ENCODE measurements at places on chromosomes 1 and 21.

GRCh38 chr1:234969011-234969441 is 159.6 kb downstream of the TOMM20 start:
- no peak for DNase-seq

DNA sequence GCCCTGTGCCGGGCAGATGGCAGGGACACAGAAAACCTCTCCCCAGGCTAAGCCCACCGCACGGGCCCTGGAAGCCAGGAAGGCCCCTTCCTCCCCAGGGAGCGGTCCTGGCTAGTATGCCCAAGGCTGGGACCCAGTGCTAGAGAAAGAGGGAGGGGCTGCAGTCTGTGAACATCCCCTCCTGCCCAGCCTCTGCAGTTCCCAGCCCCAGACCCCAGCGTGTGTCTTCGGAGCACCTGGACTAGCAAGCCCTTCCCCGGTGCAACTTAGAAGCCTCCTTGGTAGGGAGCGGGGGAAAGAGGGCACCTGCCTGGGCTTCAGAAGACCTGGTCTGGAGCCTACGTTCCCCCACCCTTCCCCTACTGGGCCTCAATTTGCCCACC is 2.1 kb downstream of the PLEKHG5 start:
- no peak for DNase-seq

- no peak for DNase-seq
Observed at GRCh38 chr1:84689514-84690396, 506 bp downstream of the SSX2IP start.

- DNase-seq, result no peak
Observed at GRCh38 chr1:89276690-89277089, 4.0 kb upstream of the GBP5 start.

GRCh38 chr1:26015358-26015757 is 6.2 kb upstream of the EXTL1 start:
- no peak for DNase-seq

DNA sequence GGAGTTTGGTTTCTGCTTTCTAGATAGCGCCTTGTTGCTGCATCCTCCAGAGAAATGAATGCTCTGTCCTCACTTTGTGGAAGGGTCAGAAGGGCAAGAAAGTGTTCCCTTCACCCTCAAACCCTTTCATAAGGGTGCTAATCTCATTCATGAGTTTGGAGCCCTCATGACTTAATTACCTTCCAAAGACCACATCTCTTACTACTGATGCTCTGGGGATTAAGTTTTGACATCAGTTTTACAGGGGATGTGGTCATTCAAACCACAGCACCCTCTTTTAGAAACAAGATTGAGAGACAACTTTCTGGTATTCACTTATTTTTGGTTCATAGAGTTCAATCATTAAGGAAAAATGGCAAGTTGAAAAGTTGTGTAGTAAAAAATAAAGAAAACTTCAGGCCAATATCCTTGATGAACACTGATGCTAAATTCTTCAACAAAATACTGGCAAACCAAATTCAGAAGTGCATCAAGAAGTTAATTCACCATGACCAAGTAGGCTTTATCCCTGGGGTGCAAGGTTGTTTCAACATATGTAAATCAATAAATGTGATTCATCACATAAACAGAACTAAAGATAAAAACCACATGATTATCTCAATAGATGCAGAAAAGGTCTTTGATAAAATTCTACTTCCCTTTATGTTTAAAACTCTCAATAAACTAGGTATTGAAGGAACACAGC is 442.1 kb downstream of the PTBP2 start:
- DNase-seq, result no peak

GRCh38 chr1:28507247-28507645 is 1.4 kb downstream of the RCC1 start:
- DNase-seq, result no peak

DNA sequence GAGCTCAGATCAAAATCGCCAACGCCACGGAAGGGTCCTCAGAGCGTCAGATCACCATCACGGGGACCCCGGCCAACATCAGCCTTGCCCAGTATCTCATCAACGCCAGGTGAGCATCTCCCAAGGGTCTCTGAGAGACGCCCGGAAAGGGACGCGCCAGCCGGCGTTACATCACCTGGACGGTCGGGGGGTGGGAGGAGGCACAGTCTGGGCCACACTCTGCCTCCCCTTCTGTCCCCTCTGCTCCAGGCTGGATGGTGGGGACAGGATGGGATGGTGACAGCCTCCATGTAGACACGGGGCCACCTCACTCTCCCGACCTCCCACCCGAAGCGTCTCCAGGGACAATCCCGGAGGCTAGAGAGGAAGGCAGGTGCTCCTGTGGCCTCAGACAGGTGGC is 41.5 kb upstream of the COL6A1 start:
- DNase-seq, result no peak

DNA sequence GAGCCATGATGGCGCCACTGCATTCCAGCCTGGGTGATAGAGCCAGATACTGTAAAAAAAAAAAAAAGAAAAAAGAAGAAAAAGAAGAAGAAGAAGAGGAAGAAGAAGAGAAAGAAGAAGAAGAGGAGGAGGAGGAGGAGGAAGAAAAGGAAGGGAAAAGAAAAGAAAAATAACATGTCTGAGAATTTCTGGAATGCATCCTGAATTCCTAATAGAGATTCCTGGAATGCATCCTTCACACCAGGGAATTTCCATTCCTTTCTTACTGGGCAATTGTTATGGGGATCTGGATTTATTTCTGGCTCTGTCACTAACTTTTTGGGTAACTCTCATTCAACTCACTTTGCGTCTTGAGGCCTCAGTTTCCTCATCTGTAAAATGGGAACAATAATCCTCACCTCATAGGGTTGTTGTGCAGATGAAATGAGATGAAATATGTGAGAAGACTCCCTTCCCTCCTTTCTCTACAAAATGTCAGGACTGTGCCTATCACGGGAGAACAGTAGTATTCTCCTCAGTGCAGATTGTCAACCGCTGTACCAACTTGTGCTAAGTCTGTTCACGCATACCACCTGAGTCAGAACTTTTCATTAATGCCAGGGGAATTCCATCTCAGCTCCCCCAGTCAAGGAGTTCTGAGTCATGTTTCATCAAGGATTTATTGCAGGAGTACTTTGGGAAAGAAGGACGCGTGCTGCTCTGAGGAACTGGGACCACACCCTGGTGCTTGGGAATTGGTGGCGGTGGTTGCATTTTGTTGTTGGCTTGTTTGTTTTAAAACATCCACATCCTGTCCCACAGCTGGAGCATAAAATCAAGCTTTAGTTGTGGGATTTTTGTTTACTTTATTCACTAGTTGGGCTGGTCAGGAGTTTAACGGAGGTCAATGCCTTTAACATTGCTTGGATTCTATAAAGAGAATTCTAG is 42.4 kb upstream of the ROR1 start:
- DNase-seq, result no peak

GRCh38 chr21:41426676-41427404 is 801 bp downstream of the MX1 start:
- no peak for DNase-seq

GRCh38 chr1:203239081-203239480 is 9.6 kb upstream of the CHIT1 start:
- DNase-seq, result no peak

DNA sequence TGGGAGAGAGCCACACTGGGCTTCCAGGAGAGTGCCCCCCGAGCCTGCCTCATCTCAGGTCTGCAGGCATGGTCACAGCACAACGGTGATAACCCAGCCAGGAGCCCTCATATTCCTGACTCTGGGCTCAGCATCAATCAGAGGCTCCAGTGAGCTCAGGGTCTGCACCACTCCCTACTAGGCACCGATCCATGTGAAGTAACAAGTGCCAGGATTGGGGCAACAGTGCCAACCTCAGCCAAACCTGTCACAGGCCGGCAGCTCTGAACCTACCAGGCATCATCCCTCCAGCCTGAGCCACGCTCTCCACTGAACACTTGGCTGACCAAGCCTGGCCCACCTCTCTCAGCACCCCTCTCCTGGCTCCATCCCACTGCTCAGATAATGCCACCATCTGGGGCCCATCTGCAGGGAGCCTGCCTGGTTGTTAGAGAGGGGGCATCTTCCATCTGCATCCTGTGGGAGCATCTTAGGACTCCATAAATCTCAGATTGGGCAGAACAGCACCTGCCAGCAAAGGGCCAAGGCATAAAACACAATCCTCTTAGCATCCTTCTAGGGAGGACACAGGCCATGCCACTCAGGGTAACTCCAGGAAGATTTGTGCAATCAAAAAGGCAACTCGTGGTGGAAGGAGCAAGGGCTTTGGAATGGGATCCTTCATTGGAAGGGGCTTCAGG is 213.7 kb upstream of the CSF3R start:
- DNase-seq, result no peak

- no peak for DNase-seq
Observed at GRCh38 chr1:228050571-228051231, 31.8 kb upstream of the ARF1 start.

- DNase-seq, result no peak
Observed at GRCh38 chr1:22112554-22112953, 30.3 kb downstream of the WNT4 start.

DNA sequence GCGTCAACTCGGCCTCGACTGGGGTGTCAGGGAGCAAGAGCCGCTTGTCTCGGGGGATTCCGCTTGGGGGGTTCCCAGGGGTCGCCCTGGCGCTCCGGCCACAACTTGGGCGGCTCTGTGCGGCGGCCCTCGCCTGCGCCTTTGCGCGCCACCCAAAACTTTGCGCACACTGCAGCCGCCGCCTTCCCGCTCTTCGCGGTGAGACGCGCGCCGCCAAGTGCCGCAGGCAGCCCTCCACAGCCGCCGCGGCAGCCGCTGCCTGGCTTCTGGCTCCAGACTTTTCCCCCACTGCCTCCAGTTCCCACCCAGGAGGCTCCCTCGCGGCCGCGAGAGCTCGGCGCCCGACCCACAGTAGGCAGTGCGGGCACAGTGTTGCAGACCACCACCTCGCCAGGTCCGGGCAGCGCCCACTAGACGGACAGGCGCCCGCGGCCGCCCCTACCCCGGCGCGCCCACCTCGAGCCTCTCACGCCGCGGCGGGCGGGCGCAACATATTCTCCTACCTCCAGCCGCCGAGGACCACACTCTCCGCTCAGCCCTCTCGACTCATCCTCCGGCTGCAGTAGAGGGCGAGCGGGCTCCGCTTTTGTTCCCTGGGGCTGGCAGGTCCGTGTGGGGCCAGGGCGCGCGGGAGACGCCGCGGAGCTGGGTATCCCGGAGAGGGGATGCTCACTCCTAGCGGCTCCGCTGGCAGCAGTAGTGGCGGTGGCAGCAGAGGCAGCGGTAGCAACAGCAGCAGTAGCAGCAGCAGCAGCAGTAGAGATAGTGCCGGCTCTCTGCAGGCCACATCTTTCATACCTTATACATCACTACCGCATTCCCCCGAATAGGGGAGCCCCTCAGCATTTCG is 296.6 kb downstream of the OMA1 start:
- DNase-seq, result no peak

- DNase-seq, result no peak
Observed at GRCh38 chr21:27464648-27465047, 497.8 kb upstream of the ADAMTS5 start.

- DNase-seq, result no peak
Observed at GRCh38 chr1:56645677-56646305, 677 bp downstream of the PRKAA2 start.

GRCh38 chr1:64043288-64043687 is 160.1 kb upstream of the UBE2U start:
- DNase-seq, result no peak

DNA sequence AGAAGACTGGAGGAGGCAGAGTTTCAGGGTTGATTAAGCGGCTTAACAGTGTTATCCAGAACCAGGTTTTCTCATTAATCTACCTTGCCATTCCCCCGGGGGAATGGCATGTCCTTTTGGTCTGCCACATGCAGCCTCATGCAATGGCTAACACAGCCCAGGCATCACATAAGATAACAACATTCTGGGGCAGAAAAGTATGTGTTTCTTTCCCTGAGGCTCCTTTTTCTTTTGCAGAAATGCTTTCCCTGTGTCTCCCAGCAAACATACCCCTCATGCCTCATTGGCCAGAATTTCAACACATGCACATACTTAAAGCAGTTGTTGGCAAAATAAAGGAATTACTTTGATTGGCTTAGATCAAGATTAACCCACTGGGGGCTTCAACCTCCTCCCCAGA is 98.6 kb downstream of the OMA1 start:
- no peak for DNase-seq

GRCh38 chr1:53657891-53658396 is 81.0 kb downstream of the GLIS1 start:
- DNase-seq, result no peak

DNA sequence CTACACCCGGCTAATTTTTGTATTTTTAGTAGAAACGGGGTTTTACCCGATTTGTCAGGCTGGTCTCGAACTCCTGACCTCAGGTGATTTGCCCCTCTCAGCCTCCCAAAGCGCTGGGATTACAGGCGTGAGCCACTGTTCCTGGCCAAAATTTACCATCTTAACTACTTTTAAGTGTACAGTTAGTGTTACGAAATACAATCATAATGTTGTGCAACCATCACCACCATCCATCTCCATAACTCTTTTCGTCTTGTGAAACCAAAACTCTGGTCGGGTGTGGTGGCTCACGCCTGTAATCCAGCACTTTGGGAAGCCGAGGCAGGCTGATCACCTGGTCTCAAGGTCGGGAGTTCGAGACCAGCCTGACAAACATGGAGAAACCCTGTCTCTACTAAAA is 14.1 kb upstream of the ZBTB40 start:
- DNase-seq, result no peak

- DNase-seq, result no peak
Observed at GRCh38 chr1:166629946-166630345, 209.3 kb upstream of the POGK start.

DNA sequence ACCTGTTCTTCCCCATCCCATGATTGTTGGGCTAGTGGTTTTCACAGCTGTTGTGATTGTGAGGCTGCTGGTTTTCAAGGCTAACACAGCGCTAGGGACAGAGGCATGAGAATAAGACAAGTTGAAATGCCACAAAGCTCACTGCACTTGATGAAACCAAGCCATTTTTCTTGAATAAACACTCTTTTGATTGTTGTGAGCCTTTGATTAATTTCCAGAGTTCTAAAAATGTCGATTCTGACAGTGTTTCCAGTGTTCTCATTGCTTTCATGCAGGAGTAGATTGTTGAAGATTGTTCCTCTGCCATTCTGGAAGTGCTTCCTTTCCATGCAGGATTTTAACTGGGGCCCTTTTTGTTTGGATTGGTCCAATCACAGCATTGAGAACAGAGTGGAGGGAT is 134.9 kb upstream of the GRIK3 start:
- DNase-seq, result no peak

GRCh38 chr1:185463011-185463410 is 146.0 kb upstream of the IVNS1ABP start:
- no peak for DNase-seq

DNA sequence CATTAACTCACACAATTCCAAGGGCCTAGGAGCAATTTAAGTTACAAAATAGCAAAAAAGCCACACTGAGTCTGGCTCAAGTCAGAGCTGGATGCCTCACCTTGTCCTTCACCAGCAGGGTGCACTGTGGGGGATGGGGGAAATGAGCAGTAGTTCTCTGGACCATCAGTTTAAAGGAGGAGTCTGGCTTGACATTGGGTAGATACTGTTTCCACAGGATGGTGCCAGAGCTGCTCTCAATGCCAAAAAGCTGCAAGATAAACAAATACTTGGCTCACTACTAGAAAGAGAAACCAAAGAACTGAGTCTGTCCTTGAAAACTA is 18.8 kb downstream of the EMC1 start:
- no peak for DNase-seq

DNA sequence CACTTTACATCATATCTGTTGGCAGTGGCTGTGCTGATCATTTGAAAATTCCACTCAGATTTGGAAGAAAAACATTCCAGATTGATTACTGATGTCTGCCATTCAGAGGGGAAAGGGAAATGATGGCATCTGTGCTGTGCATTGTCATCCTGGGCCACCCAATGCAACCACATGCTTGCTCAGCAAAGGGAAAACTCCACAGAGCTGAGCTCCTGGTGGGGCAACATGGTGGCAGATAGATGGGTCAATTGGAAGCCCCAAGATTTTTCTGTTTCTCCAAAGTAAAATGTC is 11.8 kb downstream of the OXCT2 start:
- DNase-seq, result no peak

GRCh38 chr1:184187097-184187496 is 135.6 kb downstream of the TSEN15 start:
- DNase-seq, result no peak
